ENCODE measurements at places on chromosomes 3 and 15.

DNA sequence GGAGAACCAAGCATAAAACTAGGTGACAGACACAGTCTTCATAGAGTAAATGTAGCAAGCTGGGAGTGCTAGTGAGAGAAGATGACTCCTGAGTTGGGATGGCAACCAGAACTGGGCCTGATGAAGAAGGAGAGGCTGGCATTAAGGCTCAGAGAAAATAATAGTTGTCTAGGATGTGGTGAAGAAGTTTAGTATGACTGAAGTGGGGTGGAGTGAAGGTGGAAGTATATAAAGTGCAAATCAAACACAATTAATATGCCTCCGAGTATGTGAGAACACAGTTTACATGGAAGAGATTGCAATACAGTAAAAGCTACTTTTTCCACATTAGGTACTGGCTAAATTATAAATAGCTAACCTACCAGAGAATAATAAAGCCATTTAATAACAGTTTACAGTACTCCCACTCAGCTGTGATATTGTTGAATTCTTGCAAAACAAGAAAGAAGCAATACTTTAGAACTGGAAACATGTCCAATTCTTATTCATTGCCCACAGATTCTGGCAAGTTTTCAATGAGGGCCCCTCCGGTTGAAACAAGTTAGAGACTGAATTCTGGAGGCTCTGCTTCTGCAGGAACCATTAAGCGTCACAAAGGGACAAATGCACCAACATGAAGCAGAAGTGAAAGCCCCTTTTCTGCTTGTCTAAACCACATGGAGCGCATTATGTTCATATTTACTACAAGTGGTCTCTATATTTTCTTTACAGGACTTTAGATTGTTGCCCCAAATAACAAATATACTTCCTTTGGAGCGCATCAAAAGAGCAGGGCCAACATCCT is 243.7 kb downstream of the SLC9A9 start:
- DNase-seq, result no peak

GRCh38 chr15:99239545-99240198 is 9.7 kb downstream of the TTC23 start:
- DNase-seq, result no peak

- no peak for DNase-seq
These were observed 204.9 kb upstream of the CGNL1 start for GRCh38 chr15:57171426-57171825.

DNA sequence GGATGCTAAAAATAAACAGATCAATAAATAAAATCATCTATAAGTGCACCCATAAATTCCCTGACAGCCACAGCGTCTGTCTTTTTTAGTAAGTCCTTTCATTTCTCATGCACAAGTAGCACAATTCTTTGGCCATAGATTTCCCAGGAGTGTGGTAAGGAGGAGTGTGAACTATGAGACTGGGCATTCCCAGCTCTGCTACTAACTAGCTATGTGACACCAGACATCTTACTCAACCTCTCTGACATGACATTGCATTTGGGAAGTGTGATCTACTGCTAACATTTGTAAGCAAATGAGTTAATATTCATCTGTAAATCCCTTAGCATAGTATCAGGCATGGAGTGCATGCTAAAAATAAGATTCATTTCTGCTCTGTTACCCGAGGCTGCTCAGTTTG is 301.7 kb downstream of the NTRK3 start:
- DNase-seq, result no peak

- DNase-seq, result no peak
These were observed 50.7 kb downstream of the TIGIT start for GRCh38 chr3:114344492-114344891.

GRCh38 chr3:134590766-134591165 is 60.1 kb downstream of the KY start:
- no peak for DNase-seq

GRCh38 chr3:143362115-143362991 is 242.8 kb downstream of the CHST2 start:
- DNase-seq, result no peak

DNA sequence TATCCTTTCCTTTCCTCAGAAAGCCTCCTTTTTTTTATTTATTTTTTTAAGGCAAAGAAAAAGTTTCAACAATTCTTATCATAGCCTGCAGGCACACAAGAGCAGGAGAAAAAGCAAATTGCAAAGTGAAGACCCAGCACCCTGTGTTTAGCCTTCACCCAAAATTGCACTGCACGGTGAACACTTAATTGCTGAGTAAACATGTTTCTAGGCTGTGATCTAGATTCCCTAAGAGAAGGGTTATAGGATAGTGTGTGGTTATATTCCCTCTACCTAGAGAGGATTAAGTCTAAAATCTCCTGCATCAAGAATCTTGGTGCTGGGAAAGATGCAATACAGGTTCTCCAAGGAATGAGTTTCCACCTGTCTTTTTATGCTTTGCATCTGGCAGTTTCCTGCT is 70.2 kb upstream of the BFSP2 start:
- no peak for DNase-seq

DNA sequence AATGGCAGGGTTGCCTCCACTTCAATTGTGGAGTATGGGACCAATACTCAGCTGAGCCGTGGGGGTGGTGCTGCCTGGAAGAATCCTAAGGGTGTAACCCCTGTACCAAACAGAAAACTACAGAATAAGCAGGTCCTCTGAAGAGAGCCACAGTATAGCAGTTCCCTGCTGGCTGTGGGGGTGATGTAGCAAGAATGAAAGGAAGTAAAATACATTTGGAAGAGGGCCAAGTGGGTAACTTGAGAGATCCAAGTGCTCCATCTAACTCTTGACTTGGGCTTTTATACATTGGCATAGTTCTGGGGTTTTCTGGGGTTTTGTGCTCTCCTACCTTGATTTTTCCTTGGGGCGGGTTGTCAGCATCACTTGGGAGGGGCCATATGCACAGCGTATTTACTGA is 341.4 kb downstream of the OTOL1 start:
- no peak for DNase-seq

- no peak for DNase-seq
These were observed 5.2 kb upstream of the SEMA3B start for GRCh38 chr3:50263478-50264382.

DNA sequence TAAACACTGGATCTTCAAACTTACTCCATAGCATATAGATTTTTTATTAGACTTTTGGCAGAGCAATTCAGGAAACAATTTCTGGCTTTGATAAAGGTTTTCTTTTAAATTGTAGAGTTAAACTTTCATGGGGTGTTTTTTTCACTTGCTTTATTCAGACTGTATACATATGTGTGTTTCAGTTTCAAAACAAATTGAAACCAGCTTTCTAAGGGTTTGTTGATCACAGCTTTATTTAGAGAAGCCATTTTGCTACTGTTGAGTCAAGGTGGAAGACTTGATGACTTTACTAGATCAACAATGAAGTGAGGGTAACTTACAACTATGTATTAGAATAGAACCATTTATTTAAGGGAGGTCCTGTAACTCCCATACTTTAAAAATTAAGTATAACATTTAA is 6.2 kb downstream of the UBE2E1 start:
- no peak for DNase-seq

DNA sequence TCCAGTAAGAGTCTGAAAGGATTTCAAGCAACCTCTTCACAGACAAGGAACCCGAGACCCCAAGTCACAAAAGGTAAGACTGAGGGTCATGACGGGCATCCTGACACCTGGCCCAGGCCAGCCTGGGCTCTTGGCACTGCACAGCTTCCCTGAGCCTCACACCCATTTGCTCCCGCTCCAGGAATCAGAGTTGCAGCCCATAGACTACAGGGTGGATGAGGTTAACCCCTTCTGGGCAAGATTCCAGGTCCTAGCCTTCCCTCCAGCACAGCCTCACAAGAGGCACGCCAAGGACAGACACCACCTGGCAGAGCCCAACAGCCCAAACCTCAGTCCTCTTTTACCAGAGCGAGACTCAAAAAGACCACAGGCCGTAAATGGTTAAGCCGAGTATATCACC is 36.2 kb downstream of the RBPMS2 start:
- DNase-seq, result no peak

DNA sequence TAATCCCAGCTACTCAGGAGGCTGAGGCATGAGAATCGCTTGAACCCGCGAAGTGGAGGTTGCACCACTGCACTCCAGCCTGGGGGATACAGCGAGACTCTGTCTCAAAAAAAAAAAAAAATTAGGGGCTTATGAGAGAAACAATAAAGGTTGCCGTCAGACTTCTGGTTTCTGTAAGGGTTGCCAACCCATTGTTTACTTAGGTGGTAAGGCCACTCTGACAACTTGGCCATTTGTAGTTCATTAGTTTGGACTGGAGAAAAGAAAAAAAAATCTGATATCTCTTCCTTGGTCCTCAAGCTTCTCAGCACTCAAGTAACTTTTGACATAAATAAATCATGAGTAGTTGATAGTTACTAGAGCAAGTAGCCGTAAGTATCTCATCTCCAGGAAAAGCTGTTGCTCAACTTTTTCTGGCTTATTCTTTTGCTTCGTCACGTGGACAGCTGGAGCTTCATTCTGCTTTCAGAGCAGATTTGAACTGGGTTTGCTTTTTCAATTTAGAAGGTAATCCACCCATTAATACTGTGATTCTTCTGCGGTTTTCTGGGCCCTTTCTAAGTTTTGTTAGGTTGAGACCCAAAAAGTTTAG is 9.4 kb downstream of the SNX1 start:
- DNase-seq, result no peak

- no peak for DNase-seq
These were observed 133.4 kb upstream of the SMAD3 start for GRCh38 chr15:66931768-66932633.

DNA sequence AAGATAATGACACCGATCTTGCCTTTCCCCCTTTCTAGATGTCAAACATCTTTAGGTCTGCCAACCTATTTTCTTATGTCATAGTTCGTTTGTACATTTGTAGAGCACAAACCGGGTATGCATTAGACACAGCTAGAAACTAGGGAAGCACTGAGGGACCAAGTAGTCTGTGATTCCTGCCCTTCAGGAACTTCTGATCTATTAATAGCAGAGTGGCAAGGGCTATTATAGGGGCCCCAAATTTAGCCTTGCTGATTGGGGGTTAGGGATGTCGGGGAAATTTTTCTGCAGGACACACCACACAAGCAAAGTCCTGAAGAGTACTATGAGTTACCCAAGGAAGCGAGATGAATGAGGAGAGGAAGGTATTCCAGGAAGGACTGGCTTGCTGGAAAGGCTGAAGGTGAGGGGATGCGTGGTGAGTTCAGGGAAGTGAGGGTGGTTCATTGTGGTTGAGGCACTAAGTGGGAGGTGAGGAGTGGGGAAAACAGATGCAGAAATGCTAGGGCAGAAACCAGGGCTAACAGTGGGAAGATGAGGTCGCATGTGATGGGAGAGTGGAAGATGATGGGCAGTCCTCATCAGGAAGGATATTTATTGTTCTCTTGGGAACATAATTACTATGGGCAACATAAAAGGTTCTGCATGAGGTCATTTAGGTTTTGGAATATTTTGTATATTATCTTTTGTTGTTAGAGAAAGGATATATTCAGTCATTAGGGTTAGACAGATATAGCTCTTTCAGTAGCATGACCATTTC is 144.3 kb downstream of the CMSS1 start:
- DNase-seq, result no peak

DNA sequence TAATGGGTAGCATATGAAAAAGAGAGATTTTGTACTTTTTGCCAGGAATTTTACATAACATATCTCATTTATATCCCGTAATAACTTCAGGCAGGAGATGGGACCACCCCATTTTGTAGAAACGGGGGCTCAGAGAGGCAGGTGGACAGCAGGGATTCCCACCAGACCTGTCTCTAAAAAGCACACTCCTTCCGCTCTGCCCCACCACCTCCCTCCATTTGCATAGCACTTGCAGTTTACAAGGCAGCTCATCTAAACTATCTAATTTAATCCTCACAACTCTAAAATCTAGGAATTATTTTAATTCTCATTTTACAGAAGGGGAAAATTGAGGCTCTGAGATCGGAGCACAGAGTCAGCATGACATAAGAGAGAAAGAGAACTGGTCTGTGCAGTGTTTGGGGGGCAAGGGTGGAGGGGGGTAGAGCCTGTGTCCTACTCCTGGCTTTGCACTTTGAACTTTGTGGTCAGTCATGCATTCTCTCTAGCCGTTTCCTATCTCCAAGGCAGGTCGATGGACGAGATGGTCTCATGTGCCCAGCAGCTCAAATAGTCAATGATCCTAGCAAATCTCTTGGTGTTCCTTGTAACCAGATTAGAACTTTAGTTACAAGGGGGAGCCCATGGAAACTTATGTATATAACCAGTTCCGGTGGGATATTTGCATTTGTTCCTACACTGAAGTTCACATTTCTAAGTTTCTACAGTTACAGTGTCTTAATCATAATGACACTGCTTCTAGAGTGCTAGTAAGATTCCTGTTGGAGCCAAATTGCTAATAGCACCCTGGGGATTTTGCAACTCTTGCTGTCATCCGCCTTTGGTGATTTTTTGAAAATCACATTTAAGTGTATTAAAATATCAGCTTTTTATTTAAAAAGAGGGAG is 18.6 kb downstream of the CRYGS start:
- DNase-seq, result no peak

GRCh38 chr3:46098319-46098761 is 71.1 kb upstream of the XCR1 start:
- peak; percentile 23 for DNase-seq

DNA sequence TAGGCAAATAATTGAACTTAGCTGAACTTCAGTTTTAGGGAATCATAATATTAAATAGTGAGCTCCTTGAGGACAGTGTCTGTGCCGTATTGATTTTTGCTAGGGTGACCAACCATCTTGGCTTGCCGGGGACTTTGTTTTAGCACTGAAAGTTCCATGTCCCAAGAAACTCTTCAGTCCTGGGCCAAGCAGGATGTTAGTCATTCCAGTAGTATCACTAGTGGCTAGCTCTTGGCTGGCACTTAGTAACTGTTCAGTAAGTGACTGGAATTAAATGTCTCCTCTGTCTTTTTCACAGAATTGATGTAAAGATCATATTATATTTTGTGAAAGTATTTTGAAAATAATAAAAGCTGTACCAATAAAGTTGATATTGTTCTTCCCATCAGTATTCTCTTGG is 42.3 kb downstream of the RSRC1 start:
- DNase-seq, result no peak

GRCh38 chr3:110814170-110815007 is 257.2 kb upstream of the NECTIN3 start:
- no peak for DNase-seq

DNA sequence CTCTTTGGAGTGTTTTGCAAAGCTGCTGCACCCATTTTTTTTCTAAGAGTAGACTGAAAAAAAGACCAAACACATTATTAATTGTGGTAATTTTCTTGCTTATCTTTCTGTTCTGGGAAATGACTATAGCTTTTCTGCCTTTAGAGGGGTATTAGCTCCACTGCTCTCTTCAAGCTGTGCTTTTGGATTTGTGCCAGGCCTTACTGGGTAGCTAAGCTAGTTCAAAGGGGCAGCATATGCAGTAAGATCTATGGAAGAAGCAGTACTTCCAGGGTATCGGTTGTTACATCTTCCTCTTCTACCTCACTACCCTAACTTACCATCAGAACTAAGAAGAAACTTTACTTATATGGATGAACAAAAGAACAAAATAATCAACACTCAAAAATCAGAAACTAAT is 28.7 kb upstream of the ARIH1 start:
- no peak for DNase-seq

GRCh38 chr3:189557824-189558223 is 73.4 kb upstream of the TP63 start:
- DNase-seq, result no peak
